ENCODE measurements at places on chromosomes 11 and 22.

- DNase-seq: no peak
Measured at GRCh38 chr11:19994672-19995071, 165.6 kb downstream of the DBX1 start.

DNA sequence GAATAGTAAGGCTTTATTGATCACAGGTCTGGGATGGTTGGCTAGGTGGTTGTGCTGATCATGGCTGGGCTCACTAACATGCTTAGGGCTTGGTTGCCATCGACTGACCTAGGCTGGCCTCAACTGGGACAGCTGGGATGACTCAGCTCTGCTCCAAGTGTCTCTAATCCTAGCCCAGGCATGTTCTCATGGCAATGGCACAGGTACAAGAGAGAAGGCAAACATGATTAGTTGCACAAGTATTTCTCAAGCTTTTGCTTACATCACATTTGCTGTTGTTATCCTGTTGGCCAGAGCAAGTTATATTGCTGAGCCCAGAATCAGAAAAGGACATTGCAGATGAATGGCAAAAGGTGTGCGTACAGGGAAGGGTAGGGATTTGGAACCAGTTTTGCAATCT, 68.5 kb upstream of the SLC35C1 start:
- DNase-seq: no peak

GRCh38 chr11:2808850-2809846, 76.4 kb downstream of the CDKN1C start:
- DNase-seq: no peak

- DNase-seq: no peak
Measured at GRCh38 chr22:31526270-31526669, 29.9 kb downstream of the SFI1 start.

DNA sequence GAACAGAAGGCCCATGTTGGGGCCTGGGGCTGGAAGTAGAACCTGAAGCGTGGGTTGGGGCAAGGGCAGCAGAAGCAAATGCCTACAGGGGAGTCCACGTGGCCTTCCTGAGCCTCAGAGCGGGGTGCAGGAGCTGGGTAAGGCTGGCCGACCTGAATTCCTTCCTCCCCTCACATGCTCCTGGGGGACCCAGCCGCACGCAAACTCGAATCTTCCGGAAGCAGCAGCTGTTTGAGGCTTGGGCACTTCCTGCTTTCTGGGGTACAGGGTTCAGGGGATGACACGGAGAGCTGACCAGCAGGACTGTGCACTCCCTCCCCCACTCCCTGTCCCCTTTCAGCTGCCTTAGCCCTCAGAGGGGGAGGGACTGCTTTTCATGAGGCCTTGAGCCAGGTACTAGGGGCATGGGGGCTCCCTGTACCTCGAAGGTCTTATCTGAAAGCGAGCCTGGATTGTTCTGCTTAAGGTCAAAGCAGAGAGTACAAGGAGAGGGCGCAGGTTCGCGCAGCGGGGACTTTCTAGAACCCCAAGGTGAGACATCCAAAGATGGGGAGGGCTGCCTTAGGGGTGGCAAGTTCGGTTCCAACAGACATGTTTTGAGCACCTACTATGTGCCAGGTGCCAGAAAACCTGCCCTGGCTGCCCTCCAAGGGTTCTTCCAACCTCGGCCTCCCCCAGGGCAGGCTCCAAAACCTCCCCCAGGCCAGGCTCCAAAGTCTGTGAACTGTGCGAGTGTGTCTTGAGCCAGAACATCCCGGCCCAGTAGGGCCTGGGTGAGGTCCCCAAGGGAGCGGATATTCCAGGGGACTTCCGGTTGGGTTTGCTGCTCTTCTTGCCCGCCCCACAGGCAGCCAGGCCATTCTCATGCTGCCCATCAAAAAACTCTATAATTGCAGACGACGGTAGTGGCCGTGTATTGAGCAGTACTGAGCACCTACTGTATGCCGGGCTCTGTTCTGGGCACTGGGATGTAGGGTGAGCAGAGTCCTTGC, 1.7 kb downstream of the NCF4 start:
- DNase-seq: no peak

GRCh38 chr11:86484795-86485166, 110.1 kb downstream of the CCDC81 start:
- no peak for DNase-seq

DNA sequence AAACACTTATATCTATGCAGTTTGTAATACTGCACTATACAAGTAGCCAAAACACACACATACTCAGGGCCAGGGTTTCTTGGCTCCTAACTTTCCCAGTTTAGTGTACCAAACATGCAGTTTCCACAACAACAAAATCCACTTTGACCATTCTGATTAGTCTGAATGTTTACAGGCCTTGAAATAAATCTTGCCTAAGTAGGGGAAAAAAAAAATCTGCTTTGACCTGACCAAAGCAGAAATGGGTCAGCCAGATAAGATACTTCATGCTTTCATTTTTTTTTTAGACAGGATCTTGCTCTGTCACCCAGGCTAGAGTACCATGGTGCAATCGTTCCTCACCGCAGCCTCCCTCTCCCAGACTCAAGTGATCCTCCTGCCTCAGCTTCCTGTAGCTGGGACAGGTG, 10.1 kb downstream of the PRR14L start:
- DNase-seq: no peak

DNA sequence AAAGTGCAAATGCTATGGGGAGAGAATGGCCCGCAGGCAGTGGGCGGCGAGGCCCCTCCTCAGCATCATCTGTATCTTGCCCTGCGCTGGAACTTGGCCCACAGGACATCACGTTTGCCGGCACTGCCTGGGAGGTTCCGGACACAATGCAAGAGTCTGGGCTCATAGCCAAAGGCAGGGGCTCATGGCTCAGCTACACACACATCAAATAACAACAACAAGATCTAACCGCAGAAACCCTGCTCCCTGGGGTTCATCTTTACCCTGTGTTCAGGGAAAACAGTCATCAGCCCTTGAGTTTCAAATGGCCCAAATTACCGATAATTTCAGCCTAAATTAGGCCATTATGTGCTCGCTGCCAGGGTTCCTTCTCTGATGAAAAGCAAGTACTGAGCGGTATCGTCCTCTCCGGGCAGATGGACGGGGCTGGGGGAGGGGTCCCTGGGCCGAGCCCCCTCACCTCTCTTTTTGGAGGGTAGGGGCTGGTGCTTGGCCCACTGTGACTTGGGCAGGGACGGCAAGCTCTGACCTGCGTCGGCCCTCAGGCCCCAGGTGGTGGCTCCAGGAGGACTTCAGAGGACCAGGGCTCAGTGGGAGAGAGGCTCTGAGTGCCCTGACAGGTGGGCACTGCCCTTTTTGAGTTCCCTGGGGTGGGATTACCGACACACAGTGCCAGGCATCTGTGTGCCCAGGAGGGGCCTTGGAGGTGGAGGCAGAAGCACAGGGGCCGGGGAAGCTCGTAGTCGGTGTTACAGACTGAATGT, 25.0 kb upstream of the GAL start:
- no peak for DNase-seq

DNA sequence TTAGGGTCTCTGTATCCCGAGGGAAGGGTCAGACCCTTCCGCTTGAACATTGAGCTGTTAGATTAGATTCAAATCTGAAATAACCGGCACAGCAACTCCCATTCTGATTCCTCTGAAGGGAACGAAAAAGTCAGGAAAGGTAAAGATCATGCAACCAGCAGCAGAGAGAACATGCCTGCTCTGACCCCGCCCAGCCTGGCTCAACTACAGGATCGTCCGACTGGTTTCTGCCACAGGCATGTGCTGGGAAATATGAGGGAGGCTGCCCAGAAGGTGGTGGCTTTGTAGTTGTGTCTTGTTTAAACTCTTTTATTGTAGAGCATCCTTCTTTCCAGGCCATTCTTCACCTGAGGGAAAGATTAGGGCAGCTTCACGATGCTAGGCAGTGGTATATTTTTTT, 5.0 kb upstream of the MTNR1B start:
- DNase-seq: no peak

DNA sequence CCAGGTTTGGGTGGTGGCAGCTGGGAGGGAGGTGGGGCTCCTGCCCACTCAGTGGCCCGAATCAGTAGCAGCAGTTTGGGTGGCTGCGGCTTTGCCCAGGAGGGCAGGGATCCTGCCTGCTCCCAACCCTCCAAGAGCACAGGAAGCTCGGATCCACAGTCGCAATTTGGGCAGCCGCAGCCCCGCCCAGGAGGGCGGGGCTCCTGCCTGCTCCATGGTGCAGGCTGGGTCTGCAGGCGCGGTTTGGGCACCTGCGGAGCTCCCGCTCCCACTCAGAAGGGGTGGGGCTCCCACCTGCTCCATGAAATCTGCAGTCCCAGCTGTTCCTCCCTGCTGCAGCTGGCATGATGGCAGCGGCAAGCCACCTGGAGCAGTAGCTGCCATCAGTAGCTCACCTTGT, 38.1 kb upstream of the CALCB start:
- no peak for DNase-seq

- no peak for DNase-seq
Measured at GRCh38 chr11:77069336-77069968, 2.7 kb downstream of the CAPN5 start.

- DNase-seq: no peak
Measured at GRCh38 chr11:60937144-60937527, 12.9 kb downstream of the TMEM132A start.

GRCh38 chr11:2804701-2805387, 80.7 kb downstream of the CDKN1C start:
- DNase-seq: no peak

GRCh38 chr11:59281177-59281576, 68.5 kb upstream of the MPEG1 start:
- DNase-seq: no peak

DNA sequence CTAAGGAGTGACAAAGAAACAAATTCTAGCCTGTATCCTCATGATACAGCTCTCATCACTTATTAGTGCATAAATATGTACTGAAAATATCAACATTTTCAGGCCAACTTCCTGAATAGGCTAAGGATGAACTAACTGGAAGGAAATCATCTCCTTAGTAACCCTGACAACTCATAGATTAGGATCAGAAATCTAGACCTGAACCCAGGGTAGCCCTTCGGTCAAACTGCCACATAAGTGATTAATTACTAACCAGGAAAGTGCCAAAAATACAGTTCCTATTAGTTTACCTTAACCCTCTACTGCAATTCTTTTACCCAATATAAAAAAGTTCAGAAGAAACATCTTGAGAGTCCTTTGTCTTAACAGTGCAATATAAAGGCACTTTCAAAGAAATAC, 40.0 kb downstream of the AMBRA1 start:
- no peak for DNase-seq

- DNase-seq: peak; percentile 23
Measured at GRCh38 chr22:41742918-41743317, 43.6 kb downstream of the MEI1 start.

GRCh38 chr11:64713016-64713707, 9.8 kb downstream of the NRXN2 start:
- no peak for DNase-seq

GRCh38 chr11:125910226-125910849, 6.0 kb downstream of the DDX25 start:
- DNase-seq: no peak

- DNase-seq: no peak
Measured at GRCh38 chr22:22830957-22831688, 56.5 kb upstream of the IGLL5 start.

DNA sequence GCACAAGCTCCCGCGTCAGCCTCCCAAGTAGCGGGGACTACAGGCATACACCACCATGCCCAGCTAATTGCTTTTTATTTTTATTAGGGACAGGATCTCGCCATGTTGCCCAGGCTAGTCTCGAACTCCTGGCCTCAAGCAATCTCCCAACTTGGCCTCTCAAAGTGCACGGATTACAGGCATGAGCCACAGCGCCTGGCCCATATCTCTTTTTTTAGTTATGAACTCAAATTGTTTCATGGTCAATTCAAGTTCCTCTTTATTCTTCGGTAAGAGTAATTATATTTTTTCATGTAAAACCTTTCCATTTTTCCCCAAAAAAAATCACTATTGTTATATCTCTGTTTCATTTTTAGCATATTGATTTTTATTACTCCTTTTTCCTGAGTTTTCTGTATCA, 25.5 kb downstream of the FCHSD2 start:
- no peak for DNase-seq

DNA sequence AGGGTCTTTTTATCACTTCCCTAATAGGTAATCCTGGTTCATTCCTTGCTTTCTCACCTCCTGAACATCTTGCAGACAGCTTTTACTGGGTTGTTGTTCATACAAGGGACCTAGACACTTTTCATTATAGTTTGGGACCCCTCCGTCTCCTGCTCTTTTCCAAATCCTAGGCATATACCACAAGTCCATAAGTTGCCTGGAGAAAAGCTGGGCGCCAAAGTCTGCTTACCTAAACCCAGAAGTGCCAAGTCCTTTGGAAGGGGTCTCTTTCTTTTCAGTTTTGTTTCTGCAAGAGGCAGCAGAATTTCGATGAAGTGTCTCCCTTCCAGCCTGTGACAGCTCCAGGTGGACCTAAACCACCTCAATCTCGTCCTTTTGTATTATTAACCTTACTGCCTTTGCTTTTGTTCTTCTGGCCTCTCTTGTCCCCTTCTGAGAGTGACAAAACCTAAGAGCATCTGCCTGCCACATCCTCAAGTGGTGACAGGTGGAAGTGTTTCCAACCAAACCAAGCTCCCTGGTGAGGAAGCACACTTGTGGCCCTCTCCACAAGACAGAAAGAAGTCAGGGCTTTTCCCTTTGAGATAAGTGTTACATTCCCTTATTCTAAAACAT, 19.5 kb upstream of the P2RY6 start:
- DNase-seq: no peak

- DNase-seq: no peak
Measured at GRCh38 chr11:44367452-44367851, 57.5 kb upstream of the ALX4 start.

DNA sequence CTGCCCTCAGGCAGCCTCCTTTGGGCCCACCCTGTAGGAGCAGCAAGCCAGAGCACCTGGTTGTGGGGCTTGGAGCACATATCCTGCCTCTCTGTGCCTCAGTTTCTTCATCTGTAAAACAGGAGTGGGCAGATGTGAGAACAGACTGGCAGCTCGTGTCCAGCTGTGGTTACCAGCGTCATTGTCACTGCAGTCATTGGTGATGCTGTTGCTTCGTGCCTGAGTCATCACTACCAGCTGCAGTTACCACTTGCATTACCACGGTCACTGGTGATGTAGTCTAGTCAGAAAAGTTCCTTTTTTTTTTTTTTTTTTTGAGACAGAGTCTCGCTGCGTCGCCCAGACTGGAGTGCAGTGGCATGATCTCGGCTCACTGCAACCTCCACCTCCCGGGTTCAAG, 20.4 kb downstream of the RSPH14 start:
- DNase-seq: no peak

- no peak for DNase-seq
Measured at GRCh38 chr22:50233223-50233622, 11.6 kb downstream of the TUBGCP6 start.

DNA sequence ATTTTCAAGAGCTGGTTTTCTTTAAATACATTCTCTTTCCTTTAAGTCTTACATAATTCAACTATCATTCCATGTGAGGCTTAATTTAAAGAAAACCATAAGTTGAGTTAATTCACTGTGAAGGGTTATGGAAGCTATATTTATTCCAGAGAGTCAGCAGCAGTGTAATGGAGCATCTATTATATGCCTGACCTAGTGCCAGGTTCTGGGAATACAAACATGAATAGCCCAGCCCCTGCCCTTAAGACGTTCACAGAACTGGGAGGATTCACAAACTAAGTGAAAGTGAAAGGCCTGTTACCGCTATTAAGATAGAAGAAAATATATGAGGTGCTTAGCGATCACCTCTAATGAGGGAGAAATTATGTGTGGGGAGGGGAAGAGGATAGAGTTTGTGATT, 408.9 kb upstream of the CCDC90B start:
- no peak for DNase-seq

GRCh38 chr11:8315463-8315862, 51.8 kb upstream of the LMO1 start:
- no peak for DNase-seq

- DNase-seq: no peak
Measured at GRCh38 chr11:1863352-1864216, 10.7 kb downstream of the LSP1 start.

All from iPS DF 19.7 (cell line).